Left forelimb (tissue), 1 donor: ENCODE measurements at places on chromosomes 11 and 22.

DNA sequence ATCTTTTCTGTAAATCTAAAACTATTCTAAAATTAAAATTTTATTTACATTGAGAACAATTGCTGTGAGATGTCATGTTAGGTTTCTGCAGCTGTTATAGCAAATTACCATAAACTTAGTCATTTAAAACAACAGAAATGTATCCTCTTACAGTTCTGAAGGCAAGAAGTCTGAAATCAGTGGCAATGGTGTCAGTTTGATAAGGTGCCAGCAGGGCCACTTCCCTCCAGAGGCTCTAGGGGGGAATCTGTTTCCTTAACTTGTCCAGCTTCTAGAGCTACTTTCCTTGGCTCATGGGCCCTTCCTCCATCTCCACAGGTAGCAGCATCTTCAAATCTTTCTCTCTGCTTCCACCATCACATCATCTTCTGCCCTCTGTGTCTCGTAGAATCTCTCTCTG is 23.0 kb downstream of the MOGAT2 start:
- no peak for DNase-seq

DNA sequence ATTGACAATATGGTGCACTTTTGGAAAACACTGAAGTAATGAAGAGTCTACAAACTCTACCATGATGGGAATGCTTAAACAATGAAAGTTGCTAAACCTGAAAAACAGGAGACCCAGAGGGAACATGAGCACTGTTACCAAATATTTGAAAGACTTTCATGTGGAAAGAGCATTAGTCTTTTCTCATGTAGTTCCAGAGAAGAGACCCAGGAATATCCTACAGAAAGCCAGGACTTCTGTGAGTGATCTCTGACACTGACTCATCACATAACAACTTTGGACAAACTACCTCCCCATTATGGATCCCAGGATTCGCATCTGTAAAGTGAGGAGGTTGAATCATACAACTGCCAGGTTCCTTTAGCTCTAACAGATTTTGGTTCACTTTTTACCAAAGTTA is 62.2 kb downstream of the FAM181B start:
- no peak for DNase-seq

DNA sequence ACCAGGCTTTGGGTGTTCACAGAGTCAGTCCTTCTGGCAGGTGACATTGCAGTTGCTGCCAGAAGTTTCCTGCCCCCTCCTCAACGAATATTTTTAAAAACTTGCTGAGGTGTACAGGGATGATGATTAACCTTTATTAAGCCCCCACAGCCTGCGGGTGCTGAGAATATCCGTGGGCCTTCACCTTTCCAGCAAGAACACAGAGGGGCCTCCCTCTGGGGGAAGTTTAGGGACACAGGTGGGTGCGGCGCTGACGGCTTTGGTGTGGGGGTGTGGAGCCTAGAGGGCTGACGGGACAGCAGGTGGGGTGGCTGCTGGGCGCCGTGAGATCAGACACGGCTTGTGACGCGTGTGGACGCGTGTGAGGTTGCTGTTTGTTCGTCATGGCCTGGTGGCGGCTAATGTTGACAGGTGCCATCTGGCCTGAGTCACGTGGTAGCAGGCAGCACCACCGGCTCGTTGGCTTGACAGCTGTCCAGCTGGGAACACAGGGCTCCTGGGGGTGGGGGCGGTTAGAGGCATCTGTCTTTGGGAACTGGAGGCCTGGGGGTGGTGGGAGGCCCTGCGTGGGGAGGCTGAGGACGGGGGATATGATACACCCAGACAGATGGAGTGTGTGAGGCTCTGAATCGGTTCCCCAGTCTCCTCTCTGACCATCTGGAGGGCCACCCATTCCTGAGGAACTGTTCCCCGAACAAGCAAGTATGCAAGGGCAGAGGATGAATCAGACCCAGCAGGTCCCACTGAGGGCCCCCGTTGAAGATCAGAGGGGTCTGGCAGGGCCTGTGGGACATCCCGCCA is 12.5 kb upstream of the LRRC10B start:
- no peak for DNase-seq

- DNase-seq, result no peak
Observed at GRCh38 chr22:43820651-43821305, 8.7 kb upstream of the EFCAB6 start.

DNA sequence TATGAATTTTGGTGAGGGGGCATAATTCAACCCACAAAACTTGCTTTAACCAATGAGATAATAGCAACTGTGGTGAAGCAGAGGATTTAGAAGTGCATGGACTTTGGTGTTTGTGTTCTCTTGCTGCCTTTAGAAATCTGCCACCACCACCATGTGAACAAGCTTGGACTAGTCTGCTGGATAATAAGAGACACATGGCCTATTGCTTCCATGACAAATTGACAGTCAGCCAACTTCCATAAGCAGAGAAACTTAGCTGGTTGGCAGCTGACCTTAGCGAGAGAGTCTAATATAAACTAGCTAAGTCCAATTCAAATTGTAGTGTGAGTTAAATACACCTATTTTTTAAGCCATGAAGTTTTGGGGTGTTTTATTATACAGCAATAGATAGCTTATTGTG is 482.1 kb upstream of the ANO5 start:
- no peak for DNase-seq

- no peak for DNase-seq
Observed at GRCh38 chr11:16999116-16999515, 15.1 kb downstream of the PLEKHA7 start.

- no peak for DNase-seq
Observed at GRCh38 chr11:42253156-42253555, 793.7 kb upstream of the LRRC4C start.
